ENCODE measurements at places on chromosomes 2 and 18.

- DNase-seq: no peak
These were observed 104.6 kb downstream of the TCF4 start for GRCh38 chr18:55483266-55483871.

DNA sequence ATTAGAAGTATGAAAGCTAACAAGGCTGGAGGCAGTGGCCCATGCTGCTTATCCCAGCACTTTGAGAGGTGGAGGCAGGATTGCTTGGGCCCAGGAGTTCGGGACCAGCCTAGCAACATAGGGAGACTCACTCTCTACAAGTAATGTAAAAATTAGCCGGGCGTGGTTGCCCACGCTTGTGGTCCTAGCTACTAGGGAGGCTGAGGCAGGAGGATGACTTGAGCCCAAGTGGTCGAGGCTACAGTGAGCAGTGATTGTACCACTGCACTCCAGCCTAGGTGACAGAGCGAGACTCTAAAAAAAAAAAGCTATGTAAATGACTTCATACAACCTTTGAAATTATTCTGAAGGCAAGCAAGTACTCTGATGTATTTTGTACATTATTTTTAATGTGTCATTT lies 1.5 kb downstream of the RMDN2 start:
- DNase-seq: no peak

DNA sequence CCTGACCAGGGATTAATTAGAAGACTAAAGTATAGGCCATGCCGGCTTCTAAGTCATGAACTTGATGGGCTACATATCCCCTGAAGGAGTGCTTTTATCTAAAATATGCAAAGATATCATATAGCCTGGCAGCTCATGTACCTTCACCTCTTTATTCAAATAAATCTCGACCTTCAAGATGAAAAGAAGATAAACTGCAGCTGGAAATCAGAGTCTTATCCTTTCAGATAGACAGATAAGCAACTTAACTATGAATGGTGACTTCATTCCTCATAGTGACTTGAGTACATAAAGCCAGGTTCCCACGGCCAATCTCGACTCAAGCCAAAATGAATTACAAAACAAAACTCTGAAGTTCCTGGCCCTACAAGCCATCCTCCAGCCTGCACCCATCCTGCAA lies 165.3 kb upstream of the KLHL29 start:
- no peak for DNase-seq

- no peak for DNase-seq
These were observed 186.6 kb downstream of the PID1 start for GRCh38 chr2:229084447-229084846.

GRCh38 chr2:207515671-207516070 lies 14.1 kb upstream of the CREB1 start:
- no peak for DNase-seq

DNA sequence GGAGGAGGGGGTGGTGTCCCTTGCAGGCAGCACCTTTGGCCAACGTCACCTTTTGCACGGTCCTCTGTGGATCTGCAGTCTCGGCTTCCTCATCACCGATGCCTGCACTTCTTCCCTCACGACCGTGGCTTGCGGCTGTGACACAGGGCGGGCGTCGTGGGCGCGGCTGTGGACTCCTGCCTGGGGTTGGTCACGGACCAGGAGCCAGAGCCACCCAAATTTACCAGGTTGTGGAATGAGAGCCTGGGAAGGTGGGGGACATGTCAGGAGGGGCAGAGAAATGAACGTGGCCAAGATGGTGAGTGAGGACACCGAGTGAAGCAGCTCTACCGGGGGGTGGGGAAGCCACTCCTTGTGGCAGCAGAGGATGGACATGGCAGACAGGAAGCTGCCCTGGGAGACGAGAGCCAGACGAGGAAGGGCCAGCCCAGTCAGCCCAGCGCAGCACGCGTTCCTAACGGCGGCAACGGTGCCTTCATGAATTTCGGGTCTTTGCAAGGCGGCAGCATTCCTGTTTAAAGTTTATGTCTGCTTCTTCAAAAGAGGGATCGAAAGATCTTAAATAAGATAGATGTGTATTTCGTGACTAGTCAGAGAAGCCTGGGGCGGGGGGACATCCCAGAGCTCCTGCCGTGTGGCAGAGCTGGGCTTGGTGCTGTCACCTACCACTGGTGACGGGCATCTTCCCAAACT lies 84.2 kb downstream of the LRRFIP1 start:
- no peak for DNase-seq

- no peak for DNase-seq
These were observed 148.5 kb downstream of the TTC32 start for GRCh38 chr2:19753314-19753713.

DNA sequence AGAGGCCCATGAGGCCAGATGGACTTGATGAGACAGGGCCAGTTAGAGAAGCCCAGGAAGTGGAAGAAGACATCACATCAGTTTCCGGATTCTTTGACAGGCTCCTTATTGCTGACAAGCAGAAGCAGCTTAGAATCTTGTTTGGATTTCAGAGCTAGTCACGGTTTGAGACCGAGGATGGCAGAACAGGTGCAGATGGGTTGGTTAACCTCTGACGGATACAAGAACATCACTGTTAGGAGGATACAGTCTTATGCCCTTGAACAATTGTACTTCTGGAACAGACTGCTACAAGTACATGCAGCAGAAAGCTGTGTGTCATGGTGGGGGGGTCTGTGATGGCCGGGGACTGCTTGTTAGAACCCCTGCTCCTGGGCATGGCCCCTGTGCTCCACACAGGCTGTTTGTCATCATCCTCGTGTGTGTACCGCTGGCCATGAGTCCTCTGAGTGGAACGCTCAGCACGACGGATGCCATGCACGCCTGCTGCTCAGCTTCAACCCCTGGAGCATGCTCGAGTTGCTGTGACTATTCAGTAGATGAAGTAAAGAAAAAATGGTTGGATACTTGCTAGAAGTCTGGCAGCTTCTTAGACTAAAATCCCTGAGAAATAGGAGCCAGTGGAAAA lies 217.7 kb downstream of the SH3RF3 start:
- DNase-seq: no peak

GRCh38 chr2:113217455-113218282 lies 43.9 kb downstream of the PSD4 start:
- no peak for DNase-seq

DNA sequence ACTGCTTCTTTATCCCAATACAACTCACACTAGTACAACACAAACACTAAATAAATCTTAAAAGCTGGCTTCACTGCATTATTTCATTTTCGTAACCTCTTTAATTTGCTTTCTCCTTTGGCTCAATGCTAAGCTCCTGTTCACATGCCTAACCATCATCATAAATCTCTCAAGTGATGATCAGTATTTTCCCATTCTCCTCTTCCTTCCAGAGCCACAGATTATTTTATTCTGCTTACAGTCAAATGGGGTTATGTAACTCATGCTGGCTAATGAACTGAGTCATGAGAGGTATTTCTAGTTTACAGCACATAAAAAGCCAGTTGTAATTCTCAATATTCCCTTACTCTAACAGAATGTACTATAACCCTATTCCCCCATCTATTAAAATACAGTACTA lies 350.4 kb upstream of the ZC3H15 start:
- DNase-seq: no peak

DNA sequence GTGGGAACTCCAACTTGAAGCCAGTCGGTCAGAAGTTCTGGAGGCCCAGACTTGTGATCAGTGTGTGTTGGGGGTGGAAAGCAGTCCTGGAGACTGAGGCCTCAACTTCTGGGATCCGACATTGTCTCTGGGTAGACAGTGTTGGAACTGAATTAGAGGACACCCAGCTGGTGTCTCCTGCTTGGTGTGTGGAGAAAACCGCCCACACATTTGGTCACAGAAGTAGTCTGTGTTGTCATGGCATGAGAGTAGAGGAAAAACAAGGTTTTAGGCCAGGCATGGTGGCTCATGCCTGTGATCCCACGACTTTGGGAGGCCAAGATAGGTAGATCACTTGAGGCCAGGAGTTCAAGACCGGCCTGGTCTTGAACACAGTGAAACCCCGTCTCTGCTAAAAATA lies 51.5 kb downstream of the PUM2 start:
- DNase-seq: no peak

DNA sequence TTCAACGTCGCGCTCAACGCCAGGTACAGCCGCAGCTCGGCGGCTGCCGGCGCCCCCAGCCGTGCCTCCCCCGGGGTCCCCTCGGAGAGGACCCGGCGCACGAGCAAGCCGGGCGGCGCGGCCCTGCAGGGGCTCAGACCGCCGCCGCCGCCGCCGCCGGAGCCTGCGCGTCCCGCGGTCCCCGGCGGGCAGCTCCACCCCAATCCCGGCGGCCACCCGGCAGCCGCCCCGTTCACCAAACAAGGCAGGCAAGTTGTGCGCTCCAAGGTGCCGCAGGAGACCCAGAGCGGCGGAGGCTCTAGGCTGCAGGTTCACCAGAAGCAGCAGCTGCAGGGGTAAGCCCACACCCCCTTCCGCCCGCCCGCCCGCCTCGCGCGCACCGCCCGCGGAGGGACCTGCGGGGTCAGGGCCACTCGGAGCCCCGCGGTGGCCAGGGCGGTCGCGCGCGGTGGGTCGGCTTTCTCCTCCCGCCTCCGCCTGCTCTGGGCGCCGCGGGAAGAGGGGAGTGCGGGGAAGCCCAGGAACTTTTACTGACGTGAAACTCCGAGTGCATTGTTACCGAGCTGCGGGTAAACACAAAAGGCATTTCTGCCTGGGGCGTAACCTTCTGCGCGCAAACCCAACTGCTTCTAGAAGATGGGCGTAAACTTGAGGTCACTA lies 861 bp downstream of the LTBP1 start:
- peak; percentile 4 for DNase-seq

DNA sequence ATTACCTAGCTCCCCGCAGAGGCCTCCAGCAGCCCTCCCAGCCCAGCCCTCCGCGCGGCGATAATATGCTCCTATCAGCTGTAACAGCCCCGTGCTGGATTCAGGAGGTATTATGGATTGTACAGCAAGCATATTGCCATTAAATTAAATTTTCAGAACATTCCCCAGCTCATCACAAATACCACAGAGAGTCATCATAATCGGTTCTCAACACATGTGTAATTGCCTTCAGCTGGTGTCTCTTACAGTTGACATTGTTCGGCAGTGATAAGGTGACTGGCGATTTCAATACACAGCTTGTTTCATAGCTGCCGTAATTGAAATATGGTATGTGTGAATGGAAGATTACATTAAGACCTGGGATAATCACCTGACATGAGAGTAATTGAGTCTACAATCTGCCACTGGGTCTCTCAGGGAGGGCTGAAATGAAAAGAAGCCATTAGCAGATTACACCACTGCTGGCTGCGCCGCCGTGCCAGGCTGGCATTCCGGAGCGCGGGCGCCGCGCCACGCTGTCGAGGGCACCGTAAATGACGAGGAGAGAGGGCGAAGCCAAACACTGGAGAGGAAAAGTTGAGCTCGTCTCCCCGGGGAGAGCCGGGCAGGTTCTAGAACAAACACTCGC lies 549.4 kb upstream of the SALL3 start:
- DNase-seq: no peak

DNA sequence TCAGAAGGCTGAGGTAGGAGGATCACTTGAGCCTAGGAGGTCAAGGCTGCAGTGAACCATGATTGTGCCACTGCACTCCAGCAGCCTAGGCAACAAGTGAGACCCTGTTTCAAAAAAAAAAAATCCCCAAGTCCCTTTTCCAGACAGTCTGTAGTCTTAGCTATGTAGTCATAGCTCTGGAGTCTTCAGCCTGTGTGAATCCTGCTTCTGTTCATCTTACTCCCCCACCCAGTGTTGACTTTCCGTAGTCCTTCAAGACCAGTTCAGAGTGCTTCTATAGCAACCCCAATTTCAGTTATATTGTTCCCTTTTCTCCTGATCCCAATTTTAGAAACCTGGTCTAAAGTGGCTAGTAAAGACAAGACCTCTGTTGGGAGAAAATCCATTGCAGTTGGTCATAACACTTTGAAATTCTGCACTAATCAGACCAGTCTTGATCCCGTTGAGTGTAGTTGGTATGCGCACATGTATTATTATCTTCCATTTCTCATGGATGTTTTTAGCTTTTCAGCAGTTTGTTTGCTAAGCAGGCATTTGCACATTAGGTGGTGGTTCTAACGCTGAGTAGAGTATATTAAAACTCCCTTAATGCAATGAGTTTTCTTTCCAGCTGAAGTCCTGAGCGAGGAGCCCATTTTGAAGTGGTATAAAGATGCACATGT lies 9.0 kb downstream of the BZW1 start:
- no peak for DNase-seq

GRCh38 chr2:97781981-97782380 lies 68.6 kb downstream of the ZAP70 start:
- DNase-seq: no peak

- no peak for DNase-seq
These were observed 248.9 kb upstream of the THUMPD2 start for GRCh38 chr2:40027968-40028367.

DNA sequence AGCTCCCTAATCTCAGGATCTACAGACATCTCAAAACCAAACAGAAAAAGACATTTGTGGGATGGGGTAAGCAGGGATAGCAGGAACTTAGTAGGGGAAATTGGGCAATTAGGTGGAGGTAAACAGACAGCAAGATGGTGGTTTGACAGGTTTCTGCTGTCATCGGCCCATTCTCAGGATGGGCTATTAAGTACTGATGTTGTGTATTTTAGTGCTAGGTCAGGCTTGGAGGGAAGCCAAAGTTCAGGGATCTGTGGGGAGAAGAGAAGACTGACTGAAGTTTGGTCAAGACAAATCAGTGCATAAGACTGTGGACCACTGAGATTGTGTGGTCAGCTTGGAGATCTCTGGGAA lies 96.8 kb upstream of the THUMPD2 start:
- DNase-seq: no peak

DNA sequence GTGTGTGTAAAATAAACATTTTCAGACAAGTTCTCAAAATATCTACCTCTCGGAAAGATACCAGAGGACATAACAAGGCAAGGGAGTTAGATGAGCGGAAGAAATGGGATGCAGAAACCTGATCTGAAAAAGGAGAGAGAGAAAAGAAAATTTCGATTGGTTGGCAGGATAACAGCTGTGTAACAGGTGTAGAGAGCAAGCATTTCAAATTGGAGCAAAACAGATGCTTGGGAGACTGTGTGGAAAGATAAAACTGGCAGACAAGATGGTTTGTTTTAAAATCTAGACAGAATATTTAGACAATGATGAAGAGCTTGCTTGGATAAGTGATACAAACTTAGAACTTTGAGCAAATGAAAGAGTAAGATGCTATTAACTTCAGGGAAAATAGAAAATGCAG lies 20.2 kb downstream of the CHST9 start:
- DNase-seq: no peak

GRCh38 chr2:200472853-200473464 lies 36.9 kb downstream of the KCTD18 start:
- no peak for DNase-seq

DNA sequence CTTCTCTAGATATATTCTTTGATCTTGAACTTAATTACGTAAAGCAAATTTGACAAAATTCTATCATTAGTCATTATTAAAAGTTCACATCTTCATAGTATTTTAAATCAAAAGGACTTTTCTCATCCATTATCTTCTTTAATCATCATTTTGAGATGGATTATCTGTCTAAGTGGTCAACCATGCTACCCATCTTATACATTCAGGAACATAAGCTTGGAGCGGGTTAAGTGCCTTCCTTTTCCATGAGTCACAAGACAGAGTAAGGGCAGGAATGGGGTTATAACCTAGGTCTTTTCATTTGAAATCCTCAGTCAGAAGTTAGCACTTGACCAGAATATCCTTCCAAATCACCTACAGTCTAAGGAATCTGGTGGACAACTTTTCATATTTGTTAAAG lies 297.1 kb downstream of the TCF4 start:
- no peak for DNase-seq

Data from activated effector memory CD4-positive, alpha-beta T cell treated with Interleukin-2 at 50 U/mL for 16 hours (primary cell).